ENCODE measurements at places on chromosomes 7 and 10.

DNA sequence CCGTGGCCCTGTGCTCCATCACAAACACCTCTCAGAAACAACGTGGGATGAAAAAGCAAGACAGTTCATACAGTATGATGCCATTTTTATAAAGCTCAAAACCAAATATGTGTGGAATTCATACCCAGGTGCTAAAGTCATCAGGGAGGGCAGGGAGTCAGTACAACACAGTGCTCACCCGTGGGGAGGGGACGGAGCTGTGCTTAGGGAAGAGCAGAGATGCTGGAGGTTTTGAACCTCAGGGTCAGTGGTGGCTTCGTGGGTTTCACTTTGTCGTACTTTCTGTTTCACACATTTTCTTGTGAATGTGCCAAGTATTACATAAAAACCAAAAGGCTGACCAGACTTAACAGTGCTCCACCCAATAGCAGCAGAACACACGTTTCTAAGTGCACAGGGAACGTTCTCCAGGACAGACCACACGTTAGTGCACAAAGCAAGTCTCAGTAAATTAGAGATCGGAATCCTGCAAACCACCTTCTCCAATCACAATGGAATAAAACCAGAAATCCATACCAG is 21.2 kb downstream of the ZMIZ2 start:
- DNase-seq = no peak

DNA sequence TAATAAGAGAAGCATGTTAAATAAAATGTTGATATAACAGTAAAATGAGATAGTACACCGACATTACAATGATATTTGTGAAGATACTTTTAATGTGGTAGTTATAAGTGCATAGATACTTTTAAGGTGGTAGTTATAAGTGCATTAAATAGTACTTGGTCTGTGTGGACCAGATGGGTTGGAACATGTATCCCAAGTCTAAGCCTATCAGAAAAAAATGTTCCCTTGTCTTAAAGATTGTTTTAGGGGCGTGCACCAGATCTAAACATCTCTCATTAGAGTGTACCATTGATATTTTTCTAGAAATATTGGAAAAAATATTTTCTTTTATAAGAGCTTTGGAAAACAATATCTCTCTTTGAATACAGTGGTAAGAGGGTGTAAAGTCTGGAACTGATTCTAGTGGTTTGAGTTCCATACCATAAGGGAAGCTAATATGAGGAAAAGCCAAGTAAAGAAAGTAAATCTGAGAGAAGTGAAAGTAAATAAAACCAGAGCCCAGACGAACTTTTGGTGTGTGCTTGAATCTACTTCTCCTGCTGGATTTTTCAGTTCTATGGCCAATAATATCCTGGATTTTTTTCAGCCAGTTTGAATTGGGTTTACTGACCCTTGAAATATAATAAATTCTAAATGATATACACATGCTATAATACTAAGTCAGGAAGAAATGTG is 175.3 kb downstream of the MBL2 start:
- DNase-seq = no peak

DNA sequence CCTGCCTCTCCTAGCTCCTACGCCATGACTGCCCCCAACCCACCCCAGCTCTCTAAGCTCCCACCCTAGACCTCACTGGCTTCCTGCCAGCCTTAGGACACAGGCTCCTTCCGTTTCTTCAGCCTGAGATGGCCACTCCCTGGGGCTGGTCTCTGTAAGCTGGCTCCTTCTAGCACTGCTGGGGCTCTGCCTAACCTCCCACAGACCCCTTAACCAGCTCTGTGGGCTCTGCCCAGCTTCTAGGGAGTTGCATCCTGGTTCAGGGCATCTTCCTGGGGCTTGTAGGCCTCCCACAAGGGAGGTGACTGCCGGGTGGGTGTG is 478.6 kb upstream of the KLF6 start:
- DNase-seq = no peak

- DNase-seq = no peak
Measured at GRCh38 chr10:63058236-63058635, 74.9 kb upstream of the NRBF2 start.

DNA sequence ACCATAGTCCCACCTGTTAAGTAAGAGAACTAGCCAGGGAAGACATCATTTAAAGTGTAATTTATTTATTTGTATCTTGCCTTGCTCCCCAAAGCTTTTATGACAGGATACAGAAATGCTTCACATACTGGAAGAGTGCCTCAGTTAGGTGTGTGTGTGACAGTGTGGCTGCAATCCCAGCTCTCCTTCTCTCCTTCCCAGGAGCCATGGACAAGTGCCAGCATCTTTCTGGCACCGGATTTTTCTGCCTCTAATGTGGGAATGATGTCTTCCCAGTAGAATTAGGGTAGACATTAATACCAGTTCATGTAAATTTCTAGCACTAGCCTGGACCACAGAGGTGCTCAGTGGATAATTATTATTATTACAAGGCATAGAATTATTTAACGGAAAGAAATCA is 30.3 kb upstream of the ATXN7L1 start:
- DNase-seq = no peak

Measured in NCI-H510A (cell line).